Fibroblast of villous mesenchyme (primary cell): ENCODE measurements at places on chromosomes 7 and 10. TPM values are rescaled to one million over a fixed set of nuclear protein-coding genes. Genes with fewer than 3 reads are reported as not detected.
A peak's percentile ranks its signal among the peaks of the same experiment; 100 is the strongest.

DNA sequence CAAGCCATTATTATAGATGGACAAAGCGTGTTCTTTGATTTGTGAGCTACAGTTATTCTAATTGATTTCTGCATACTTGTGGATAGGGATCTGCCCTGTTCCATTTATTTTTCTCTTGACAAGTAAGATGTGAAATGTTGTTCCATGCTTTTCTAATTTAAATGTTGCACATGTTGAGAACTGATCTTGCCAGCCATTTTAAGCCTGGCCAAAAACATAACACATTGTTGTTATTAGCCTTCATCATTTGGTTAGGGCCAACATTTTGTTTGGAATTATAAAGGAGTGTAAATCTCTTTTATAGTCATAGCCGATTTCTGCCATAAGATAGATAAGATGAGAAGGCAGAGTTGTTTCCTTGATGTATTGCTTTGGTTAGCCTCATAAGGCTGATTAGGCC, 117.0 kb downstream of the WNT2 start:
- DNase-seq: no peak

DNA sequence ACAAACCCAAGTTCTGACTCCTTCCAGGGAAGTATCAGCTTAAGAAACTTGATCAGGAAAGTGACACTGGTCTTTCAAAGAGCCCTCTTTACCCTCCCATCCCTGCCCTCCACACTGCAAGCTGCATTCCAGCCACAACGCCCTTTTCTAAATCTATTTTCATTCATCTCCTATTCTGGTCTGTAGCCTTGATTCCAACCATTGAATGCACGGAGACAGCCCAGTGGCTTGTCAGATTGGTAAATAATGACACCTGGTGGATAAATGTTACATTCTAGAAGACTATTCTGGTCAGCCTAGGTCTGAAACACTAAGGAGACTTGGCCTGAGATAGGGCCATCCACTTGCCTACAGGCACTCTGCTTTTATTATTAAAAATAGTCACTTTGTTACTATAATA, 20.9 kb downstream of the MORN4 start:
- peak; percentile 48 for DNase-seq

GRCh38 chr7:31955021-31955420, 115.2 kb downstream of the PDE1C start:
- no peak for DNase-seq

DNA sequence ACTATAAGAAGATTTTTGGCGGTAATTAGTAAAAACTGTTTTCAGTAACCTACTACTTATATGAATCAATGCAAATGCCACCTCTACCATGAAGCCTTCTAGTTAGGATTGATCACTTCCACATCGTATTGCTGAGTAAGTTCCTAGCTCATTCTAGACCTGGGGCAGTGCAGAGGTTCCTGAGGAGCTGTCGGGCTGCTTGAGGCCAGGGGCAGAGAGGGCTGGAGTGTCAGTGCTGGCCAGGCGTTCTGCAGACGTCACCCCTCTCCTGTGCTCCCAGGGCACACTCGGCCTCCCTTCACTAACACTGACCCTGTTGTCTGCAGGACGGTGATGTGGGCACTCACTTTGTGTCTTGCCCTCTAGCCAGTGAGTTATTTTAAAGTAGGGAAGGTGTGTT, 275.7 kb downstream of the CELF2 start:
- DNase-seq: no peak

DNA sequence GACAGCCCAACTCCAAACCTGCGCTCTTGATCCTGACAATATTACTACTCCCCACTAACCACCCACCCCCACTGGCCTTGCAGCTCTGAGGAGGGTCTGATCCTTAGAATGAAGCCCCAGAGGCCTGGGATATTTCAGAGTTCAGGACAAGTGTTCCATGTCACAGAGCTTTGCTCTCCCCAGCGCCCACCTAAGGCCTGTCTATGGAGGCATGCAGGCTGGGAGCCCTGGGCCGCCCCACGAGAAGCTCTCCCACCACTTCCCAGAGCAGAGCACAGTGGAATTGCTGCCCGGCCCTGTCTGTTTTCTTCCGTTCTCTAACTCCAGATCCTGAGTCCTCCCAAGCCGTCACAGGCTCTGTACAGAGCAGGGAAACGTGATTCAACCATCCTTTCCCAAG, 74.6 kb downstream of the COL13A1 start:
- no peak for DNase-seq

DNA sequence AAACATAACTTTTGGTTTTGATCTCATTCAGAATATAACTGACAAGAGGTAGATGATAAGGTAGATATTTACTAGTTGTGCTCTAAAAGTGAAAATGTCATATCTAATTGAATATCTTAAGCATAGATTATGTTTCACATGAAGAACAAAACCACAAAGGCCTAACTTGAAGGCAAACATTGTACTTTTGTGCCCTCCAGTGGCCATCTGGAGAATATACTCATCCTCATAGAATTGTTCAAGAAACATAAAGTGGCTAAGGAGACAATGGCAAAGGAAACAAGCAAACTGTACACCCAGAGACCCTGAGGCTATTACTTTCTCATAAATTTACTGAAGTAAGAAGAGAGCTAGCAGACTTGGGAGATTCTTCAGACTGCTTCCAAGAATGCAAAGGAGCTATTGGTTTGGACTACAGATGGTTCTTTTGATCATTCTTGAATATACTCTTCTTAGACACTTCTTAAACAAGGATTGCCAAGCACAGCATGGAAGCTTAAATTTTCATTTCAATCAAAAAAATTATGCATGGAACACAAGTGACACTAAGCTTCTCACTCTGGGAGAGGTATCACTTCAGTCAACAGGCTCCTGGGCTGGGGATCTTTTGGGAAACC, 98.2 kb upstream of the DKK1 start:
- peak; percentile 81 for DNase-seq

Gene ZP3
- total RNA-seq: 0.86 and 0.97 TPM in 2 replicates

Gene NEURL1
- total RNA-seq: under 0.01 TPM in 2 replicates
